ENCODE measurements at places on chromosomes 11 and 22. TPM values are rescaled to one million over a fixed set of nuclear protein-coding genes. Genes with fewer than 3 reads are reported as not detected.

DNA sequence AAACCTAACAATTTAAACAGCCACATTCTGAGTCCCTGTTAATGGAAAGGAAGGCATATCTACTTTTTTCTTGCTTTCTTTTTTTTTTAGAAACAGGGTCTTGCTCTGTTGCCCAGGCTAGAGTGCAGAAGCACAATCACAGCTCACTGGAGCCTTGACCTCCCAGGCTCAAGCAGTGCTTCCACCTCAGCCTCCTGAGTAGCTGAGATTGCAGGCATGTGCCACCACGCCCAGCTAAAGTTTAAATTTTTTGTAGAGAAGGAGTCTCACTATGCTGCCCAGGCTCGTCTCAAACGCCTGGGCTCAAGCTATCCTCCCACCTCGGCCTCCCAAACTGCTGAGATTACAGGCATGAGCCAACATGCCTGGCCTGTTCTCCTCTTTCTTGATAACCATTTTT is 25.4 kb downstream of the ARFGAP3 start:
- no peak for DNase-seq

Gene SCGB1A1
- not detected for polyA plus RNA-seq

DNA sequence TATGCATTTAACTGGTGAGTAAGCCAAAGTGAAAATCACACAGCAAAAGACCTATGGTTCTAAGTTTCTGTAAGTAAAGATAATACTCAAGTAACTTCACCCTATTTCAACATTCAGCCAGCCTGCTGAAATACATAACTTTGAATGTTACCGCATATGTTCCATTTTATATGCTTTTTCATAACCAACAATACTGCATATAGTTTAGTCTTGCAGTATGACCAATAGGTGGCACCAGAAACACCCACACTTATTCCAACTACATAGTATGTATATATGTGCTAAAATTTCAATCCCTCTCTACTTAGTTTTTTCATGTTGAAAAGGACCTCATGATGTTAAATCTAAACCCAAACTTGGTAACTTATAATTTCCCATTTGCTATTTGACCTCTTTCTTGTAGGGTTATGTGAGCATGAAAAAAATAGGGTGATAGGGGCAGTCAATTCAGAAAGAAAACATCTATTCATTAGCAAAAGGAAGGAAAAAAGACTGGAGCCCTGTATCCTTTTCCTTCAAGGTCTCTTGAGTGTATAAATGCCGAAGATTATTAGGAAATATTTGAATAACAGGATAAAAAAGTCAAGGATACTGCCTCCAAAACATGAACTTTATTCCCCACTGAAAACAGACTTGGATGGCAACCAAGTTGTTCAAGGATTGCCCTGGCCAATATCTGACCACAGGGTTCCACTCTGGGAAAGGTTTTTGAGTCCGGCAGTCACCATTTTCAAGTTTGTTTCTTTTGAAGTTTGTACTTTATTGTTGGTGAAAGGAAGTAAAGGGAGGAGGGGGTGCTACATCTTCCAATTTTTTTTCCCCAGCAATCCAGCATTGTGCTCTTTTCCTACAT is 23.8 kb upstream of the FZD4 start:
- DNase-seq: no peak

Gene SLC22A6
- 34.7 TPM for polyA plus RNA-seq

DNA sequence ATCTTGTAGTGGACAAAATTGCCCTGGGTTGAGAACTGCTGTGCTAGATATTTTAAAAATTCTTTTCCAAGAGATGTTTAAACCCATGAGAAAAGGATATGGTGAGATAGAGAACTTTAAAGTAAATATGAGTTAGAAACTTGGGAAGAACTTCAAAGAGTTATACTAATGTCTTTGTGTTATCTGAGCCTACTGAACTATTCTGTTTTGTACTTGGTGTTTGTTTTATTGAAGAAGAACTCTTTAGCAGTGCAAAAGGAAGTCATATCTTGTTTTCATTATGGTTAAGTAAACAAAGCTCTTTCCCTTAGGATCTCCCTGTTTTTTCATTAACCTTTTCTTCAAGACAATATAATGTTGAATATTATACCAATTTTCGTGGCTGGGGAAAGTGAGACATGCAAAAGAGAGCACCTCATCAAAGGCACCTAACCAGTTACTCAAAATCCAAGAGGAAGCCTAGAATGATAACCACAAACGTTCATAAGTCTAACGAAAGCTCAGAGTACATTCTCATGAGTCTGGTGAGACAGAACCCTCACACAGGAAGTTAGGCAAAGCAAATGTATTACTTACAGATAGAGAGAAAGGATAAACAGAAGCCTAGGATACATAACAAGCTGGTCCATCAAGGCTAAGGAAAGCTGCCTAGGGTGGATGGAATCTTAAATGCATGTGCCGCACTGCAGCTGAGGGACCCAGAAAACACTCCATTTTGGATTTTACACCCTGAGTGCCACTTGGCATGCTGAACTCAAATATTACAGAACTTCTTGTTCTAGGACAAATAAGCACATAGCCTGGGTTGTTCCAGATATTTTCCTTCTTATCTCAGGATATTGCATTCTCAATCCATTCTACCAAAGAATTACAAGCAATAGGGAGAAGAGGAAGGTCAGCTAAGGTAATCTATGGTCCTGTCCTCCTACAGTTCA is 112.5 kb upstream of the ANO3 start:
- DNase-seq: no peak

GRCh38 chr11:125239585-125240560 is 75.3 kb downstream of the PKNOX2 start:
- DNase-seq: no peak

DNA sequence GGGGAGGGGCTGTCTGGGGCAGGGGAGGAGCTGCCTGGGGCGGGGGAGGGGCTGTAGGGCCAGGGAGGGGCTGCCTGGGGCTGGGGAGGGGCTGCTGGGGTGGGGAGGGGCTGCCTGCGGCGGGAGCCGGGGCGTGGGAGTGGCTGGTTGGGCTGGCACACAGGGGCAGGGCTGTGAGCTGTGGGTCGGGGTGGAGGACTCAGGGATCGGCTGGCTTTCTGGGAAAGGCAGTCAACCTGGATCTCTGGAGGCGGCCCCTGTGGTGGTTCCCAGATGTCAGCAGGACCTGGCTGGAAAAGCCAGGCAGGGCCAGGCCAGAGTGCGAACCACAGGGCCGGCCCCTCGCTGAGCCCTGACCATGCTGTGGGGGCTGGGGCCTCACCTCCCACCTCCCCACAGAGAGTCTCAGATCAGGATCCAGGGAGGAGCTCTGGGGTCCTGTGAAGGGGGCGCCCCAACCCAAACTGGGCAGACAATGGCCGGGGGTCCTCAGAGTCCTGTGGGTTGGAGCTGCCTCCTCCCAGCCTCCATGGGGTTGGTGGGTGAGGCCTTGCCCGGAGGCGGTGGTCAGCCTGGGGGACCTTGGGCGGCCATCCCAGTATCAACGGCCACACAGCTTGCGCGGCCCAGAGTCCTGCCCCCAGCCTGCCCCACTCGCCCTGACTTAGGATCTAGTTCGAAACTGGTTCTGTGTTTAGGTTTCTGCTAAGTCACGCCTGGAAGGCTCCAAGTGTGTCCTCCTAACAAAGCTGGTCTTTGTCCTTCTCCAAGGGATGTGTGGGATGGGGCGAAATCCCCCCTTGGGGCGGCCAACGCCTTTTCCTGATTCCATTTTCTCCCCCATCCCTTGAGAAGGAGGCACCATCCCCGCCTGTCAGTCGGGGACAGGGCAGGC is 1.9 kb downstream of the MUC5B start:
- no peak for DNase-seq

DNA sequence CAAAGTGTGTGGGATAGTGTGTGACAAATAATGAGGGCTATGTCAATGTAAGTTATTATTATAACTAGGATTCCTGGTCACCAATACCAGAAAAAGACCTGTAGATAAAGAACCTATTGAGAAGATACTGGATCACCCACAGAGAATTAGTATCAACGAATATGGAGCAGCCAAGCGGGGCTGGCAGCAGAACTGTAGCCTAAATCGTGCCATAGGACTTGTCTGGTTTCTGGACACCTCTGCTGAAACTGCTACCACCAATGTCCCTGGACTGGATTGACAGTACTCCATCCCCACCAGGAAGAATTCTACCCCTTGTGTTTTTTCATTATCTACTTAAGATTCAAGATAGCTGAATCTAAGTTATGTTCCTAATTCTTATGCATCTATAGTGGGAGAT is 30.3 kb upstream of the PAX6 start:
- DNase-seq: no peak

Gene EMID1
- 81.4 TPM for polyA plus RNA-seq

Gene ZNF214
- 13.7 TPM for polyA plus RNA-seq

GRCh38 chr11:127130321-127130720 is 129.8 kb upstream of the KIRREL3 start:
- no peak for DNase-seq

Gene HARBI1
- 4.6 TPM for polyA plus RNA-seq

DNA sequence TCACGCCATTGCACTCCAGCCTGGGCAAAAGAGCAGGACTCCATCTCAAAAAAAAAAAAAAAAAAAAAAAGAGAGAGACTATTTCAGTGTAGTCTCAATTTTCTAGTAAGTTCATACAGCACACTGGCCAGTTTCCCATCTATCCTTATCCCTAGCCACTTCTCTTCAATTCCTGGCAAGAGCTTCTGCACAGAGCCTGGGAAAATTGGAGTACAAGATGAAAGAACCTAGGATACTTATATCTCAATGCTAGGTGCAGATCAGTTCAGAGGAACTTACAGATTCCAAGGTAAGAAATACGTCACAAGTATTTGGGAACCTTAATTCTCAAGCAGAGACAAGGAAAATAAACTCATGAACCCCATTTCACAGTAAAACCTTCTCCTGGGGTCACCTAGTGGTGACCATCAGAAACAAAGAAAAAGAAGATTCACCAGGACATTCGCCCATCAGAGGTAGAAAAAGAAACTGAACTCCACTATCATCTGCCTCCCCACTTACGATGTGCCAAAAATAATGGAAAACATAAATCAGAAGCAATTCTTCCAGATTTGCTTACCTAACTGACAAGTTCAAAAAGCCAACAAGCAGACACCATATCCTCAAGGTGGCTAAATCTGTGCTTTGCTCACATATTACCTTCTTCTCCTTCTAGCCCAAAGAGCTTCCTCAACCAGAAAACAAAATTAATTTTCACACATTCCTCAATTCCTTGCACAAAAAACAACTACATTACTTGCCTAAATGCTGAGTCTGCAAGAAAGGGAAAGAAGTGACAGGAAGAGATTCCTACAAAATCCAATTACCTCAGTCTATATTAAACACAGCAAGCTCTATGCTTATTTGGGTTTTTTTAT is 4.9 kb downstream of the DENND5A start:
- no peak for DNase-seq

- no peak for DNase-seq
Measured at GRCh38 chr11:102920118-102920684, 35.3 kb downstream of the MMP13 start.

DNA sequence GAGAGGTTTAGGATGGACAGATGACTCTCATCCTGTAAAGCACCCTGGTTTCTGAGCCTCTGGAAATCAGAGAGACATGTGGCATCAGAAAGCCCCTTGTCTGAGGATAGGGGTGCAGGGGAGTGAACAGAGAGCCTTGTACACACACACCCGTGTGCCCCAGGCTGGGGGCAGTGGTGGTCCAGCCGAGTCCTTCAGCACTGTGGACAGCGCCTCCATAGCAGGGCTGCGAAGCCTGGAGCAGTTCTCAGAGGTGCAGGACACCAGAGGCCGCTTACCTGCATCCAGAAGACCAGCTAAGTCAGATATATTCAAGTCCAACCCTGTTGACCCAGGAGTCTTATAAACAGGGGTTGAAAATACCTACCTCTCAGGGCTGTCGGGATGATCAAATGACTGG is 11.5 kb upstream of the IGSF9B start:
- no peak for DNase-seq

DNA sequence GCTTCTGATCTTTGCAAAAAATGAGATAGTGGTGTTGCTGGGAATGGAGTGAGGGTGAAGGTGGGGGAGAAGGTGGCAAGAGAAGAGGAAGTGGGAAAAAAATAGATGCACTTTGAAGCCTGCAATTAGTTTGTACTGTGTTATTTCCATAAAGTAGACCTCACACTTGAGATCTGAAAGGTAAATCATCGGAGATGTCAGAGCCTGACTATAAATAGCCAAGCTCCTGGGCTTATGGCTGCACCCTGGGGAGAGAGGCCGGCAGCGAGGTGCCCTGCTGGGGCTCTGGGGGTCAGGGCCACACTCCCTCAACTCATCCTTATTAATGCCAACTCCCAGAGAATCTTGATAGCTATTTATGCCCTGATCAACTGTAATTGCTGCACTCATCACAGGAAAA is 134.4 kb downstream of the NXPE2 start:
- DNase-seq: no peak

DNA sequence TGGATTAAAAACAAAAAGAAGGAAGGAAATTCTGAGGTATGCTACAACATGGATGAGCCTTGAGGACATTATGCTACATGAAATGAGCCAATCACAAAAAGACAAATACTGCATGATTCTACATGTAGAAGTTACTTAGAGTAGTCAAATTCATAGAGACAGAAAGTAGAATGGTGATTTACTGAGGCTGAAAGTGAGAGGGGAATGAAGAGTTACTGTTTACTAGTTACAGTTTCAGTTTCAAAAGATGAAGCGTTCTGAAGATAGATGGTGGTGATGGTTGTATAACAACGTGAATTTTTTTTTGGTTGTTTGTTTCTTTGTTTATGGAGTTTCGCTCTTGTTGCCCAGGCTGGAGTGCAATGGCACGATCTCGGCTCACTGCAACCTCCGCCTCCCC is 9.5 kb downstream of the OR5P2 start:
- no peak for DNase-seq

Gene NLRP14
- 0.71 TPM for polyA plus RNA-seq

Gene PAX6
- not detected for polyA plus RNA-seq

DNA sequence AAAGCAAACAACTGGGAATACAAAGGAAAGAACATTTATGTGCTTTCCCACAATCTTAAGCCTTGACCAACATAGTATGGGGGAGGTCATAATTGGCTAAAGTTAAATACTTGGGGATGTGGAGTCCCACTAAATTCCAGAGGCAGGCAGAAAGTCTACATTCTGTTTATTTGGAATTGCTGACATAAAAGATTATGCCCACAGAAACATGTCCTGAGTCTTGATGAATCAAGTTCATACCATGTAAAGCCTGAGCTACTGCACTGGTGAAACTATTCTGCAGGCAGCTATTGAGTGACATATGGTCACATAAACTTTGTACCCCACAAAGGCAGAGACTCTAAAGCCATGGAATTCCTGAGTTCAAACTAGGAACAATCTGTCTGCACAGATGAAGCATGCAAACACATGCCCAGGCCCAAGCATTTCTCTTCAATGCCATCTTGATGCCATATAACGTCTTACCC is 69.9 kb upstream of the CHRM4 start:
- no peak for DNase-seq

Gene C22orf42
- polyA plus RNA-seq: not detected

- DNase-seq: no peak
Measured at GRCh38 chr22:28365371-28365770, 314.3 kb downstream of the TTC28 start.

DNA sequence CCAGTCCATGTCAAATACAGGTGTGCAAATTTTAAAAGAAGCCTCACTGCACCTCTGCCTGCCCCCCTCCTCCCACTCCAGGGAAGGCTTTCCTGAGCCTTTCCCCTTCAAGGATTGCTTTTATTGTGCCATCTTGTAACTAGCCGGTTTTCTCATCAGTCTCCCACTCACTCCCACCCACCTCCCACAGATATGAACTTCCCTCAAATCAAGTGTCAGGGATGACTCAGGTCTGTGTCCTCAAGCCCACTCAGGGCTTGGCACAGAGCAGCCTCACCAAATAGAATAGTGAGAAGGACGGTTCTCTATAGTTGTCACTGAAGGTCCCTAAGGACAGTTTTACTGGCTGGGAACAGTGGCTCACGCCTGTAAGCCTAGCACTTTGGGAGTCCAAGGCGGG is 43.0 kb downstream of the THAP12 start:
- DNase-seq: no peak

Gene CUL5
- 38.4 TPM for polyA plus RNA-seq
